H9 (cell line): ENCODE measurements at places on chromosomes 6 and 20.

DNA sequence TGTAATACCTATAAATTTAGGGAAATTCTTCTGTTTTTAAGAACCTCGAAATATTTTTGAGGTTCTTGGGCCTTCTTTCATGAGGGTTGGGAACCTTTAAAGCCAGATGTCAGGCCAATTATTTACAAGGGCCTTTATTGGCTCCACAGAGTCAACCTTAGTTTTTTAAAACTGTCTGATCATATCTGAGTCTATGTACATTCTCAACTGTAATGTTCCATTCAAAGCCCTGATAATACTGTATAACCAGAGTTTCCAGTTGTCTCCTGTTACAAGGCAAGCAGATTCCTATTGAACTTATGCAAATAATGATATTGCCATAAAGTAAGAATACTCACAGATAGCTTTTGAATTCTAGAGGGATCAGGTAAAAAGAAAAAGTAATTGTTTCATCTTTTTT, 545.5 kb downstream of the EPM2A start:
- no peak for DNase-seq

GRCh38 chr6:89145956-89146717, at the start of gene PM20D2:
Gene PM20D2 (plus strand): TSS chr6:89146055. CDS start chr6:89146145, 90 bp downstream.
- DNase-seq, result peak; percentile 72

DNA sequence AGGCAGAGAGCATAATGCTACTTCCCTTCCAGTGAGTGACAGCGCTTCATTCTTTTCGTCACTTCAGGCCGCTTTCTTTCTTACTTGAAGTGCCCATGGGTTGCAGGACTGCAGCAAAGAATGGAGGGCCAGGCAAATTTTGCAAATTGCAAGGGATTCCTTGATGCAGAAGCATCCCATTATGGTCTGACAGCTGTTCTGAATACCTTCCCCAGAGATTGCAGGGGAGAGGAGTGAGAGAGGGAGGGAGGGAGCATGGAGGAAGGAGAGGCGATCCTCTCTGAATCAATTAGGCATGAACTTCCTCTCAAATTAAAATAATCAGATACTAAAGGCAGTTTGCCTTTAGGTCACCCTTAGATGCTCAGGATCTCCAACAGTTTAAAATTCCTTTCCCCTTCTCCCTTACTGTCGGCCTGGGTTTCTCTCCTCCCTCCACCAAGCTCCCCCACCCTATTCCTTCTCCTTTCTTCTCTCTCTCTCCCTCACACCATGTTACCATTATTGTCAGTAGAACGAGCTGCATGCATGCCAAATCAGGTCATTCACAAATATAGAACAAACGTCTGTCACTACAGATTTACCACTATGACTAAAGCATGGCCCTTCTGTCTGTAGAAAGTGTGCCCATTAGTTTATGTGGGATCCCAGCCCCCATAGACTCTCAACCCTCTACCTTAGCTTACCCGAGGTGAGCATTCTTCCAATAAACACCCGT, 289.2 kb downstream of the CD83 start:
- no peak for DNase-seq

DNA sequence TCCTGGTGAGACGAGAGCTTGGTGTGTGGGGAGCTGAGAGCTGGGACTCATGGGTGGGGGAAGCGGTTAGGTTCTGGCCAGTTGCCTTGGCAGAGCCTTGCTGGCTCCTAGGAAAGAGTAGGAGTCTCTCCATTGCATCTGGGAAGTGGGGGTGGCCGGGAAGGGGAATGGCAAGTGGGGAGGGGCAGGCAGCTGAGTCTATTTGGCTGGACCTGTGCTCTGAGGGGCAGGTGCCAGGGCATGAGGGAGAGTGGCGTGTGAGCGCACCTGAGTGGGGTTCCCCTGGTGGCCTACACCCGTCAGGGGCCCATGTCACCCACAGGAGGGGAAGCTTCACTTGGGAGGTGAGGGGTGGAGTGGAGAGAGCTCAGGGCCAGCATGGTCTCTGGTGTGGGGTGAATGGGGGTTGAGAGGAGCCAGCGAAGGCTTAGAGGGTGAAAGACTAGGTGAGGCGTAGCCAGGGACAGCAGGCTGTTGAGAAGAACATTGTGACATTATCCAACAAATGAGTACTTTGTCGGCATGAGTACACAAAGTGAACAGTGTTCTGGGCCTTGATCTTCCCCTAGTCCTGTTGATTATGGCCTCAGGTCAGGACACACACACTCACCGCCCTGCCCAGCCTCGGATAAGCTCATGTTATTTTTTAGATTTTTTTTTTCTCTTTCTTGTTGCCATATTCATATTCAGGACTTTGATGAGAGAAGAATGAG, 59.8 kb downstream of the FAM120B start:
- no peak for DNase-seq

DNA sequence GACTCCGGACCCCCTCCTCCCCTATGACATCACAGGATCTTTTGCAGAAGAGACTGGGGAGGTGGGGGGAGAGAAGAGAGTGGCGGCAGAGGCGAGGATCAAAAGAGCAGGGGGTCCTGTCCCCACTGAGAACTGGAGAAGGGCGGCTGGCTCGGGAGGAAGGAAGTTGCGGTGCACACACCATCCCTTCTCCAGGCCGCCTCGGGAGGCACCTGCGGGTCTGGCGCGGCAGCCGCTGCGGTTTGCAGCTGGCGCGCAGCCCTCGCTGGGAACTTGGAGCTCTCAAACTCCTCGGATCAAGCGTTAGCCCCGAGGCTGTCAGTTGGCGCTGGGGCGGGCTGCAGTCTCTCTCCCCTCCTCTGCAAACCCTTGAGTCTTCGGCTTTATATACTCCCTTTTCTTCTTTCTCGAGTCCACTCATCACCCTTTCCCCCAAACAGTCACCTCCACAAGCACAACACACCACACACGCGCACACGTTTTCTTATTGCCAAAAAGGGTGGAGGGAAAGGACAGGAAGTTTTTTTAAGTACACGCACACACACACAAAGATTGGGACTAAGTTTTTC, 180.7 kb downstream of the TBXT start:
- DNase-seq, result no peak

DNA sequence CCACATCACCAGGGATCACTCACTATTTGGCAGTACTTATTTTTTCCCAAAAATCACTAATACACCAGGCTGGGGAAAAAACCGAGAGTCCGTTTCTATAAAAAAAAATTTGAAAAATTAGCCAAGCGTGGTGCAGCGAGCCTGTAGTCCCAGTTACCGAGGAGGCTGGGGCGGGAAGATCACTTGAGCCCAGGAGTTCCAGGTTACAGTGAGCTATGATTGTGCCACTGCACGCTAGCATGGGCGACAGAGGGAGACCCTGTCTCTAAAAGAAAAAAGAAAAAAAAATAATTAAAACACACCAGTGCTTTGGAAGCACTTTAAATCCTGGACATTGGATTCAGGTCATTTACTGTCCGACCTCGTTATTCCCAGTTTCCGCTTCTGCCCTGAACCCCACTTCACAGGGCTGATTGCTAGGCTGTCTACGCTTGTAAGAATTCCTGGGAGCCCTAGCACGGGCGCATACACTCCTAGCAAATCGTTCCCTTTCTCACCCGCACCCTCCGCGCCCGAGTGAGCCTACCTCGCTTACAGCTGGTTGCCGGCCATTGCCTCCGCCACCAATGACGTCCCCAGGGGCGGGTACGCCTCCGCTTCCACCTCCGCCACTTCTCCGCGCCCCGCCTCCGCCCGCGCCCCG, at the start of gene TPMT:
Gene TPMT, minus strand, starts transcription at position 571 of the 643 bp plus-strand sequence. CDS start 5,950 bp downstream, outside the sequence.
- DNase-seq, result no peak

GRCh38 chr6:27800731-27801373, 111.3 kb downstream of the OR2B2 start:
- DNase-seq, result no peak

GRCh38 chr20:15033269-15033668, 695.9 kb upstream of the FLRT3 start:
- DNase-seq, result no peak

DNA sequence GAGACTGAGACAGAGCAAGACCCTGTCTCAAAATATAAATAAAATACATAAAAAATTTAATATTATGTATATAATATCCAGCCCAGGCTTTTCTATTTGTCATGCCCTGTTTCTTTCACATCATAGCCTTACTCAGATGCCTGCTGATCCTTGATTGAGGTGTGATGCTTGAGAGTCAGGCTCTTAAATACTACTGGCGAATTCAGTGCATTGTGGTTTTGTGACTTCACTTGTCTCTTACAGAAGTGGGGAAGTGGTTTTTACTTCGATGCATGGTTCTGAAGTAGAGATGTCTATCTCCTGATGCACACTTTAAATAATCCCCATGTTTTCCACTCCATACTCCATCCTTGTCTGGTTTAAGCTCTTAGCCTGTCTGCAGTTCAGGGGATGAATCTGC, 29.1 kb downstream of the ASXL1 start:
- DNase-seq, result no peak
